CD14-positive monocyte (primary cell): ENCODE measurements at places on chromosomes 3 and 15. TPM values are rescaled to one million over a fixed set of nuclear protein-coding genes. Genes with fewer than 3 reads are reported as not detected.

GRCh38 chr3:12999147-13000140, 73.8 kb downstream of the IQSEC1 start:
- peak; percentile 98 for DNase-seq
- no peaks in the 10 kb centered on the region for H3K27me3 ChIP-seq
- H3K4me3 ChIP-seq = no peak overlapping the region
- H3K4me1 ChIP-seq = peaks cover 100% of the 10 kb centered on the region

GRCh38 chr3:169923189-169923588, 11.8 kb downstream of the SAMD7 start:
- H3K36me3 ChIP-seq = no peaks in the 10 kb centered on the region
- no peaks in the 10 kb centered on the region for H3K27me3 ChIP-seq
- no peak overlapping the region for H3K4me3 ChIP-seq
- H3K27ac ChIP-seq = no peak overlapping the region

The TERC gene
- not detected for polyA plus RNA-seq

The ZNF80 gene
- polyA plus RNA-seq = not detected in 2 replicates

GRCh38 chr15:92407321-92407720, 13.6 kb downstream of the ST8SIA2 start:
- H3K27ac ChIP-seq = no peak overlapping the region
- no peaks in the 10 kb centered on the region for H3K27me3 ChIP-seq
- DNase-seq = no peak
- H3K36me3 ChIP-seq = no peaks in the 10 kb centered on the region
- no peak overlapping the region for H3K4me3 ChIP-seq
